ENCODE measurements at places on chromosomes 5 and 9. TPM values are rescaled to one million over a fixed set of nuclear protein-coding genes. Genes with fewer than 3 reads are reported as not detected.

- H3K4me3 ChIP-seq = no peak overlapping the region
- no peak overlapping the region for H3K27ac ChIP-seq
Measured at GRCh38 chr9:135151757-135152613, 64.5 kb downstream of the OLFM1 start.

DNA sequence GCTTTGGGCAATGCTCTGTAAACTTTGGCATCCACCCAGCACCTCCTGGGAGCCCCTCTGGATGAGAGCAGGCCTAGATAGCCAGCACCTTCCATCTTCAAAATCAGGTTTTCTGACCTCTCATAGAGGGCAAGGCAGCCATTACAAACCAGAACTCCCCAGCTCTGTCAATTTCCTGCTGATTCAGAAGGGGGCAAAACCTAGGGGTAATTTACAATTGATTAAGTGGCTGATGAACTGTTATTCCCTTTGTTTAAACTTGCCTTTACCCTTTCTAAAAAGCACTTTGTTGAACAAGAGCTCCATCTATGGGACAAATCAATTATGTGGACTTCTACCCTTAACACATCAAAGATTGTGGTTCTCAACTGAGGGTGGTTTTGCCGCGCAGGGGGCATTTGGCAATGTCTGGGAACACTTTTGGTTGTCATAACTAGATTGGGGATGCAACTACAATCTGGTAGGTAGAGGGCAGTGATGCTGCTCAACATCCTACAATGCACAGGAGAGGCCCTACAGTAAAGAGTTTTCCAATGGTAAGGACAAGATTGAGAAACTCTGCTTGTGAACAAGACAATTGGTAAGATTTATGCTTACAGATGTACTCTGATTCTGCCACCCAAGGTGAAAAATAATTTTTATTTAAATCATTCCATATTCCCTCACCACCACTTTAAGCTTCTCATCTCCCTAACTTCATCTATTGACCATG lies 184.1 kb downstream of the MARCHF11 start:
- no peaks in the 10 kb centered on the region for H3K4me1 ChIP-seq
- no peaks in the 10 kb centered on the region for H3K27me3 ChIP-seq

DNA sequence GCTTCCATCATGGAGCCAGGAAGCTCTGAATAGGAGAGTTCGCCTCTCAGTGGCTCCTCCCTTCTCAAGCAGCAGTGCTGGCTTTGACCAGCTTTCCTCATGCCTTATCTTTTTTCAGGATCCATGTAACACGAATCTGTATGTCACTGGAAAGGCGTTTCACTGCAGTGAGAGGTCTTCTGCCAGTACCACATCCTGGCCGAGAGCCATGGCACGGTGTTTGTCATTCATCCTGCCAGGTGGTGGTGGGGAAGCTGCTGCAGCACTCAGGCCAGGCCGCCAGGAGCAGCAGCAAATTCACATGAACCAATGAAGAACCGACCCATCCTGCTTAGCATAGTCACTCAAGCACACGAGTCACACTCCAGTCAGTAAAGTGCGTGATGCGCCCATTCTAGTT lies 179.0 kb downstream of the FANCC start:
- no peak overlapping the region for H3K27ac ChIP-seq
- peaks cover 5% of the 10 kb centered on the region for H3K36me3 ChIP-seq
- no peak for DNase-seq
- no peak overlapping the region for H3K4me3 ChIP-seq

- H3K27ac ChIP-seq = no peak overlapping the region
- H3K4me3 ChIP-seq = no peak overlapping the region
- DNase-seq = no peak
Measured at GRCh38 chr5:169171515-169171914, 129.4 kb downstream of the SLIT3 start.

DNA sequence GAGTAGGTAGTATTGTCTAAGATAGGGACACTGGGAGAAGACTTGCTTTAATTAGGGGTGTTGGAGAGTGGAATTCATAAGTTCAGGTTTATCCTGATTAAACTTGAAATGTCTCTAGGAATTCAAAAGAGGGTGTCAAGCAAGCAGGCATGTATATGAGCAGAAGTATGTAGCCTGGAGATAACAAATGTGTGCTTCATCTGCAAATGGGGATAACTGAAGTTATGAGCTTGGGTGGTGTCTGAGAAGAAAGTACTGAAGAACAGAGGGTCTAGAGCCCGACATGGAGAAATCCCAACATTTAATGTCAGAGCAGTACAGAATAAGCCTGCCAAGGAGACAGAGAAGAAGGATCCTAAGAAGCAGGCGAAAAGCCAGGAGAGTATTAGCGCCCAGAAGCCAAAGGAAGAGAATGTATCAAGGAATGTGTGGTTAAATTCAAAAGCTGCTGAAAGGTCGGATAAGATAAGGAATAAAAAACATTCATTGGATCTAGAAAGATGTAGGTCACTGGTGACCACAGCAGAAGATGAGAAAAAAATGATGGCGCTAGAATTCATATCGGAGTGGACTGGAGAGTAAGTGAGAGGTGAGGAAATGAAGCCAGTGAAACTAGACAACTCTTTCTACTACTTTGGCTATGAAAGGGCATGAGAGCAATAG lies 401.5 kb upstream of the PIK3R1 start:
- H3K4me3 ChIP-seq = no peak overlapping the region
- no peak overlapping the region for H3K27ac ChIP-seq
- no peaks in the 10 kb centered on the region for H3K27me3 ChIP-seq
- no peak for DNase-seq

- H3K27me3 ChIP-seq = no peaks in the 10 kb centered on the region
- H3K36me3 ChIP-seq = peaks cover 18% of the 10 kb centered on the region
- no peak for DNase-seq
- H3K4me1 ChIP-seq = no peaks in the 10 kb centered on the region
Measured at GRCh38 chr5:123351240-123351639, 72.0 kb downstream of the CEP120 start.

DNA sequence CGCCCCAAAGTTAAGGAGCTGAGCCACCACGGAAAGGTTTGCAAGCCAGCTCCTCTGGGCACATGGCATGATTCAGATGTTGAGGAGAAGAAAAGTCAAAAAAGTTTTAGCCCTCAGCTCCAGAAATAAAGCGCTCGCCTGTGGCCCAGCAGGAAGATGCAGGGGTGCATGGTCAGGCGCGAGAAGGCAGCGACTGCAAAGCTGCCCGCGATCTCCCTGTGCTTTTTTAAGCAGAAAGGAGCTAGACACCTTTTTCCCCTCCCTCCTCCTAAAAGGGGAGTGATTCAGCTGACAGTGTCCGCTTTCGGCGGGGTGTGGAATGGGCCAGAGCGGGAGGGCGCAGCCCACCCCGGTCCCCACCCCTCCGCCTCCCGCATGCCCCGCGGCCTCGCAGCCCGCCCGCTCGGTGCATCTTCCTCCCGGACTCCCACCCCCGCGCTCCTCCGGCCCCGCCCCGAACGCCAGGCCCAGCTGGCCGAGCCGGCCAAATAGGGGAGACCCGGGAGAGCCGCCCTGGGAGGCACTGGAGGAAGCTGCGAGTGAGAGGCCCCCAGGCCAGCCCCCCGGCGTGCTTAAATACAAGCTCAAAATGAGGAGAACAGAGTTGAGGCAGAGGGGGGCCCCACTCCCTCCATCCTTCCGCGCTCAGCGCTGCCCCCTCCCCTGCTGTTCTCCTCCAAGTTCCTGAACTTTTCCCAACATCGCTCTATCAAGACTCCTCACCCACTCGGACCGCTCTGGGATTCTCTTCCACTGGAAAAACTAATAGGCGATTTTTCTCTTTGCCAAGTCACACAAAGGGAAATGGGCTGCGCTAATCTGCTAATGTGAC lies at the start of gene ADAMTS12:
Gene ADAMTS12, minus strand, starts transcription at position 203 of the 832 bp plus-strand sequence. Its CDS starts 134 bp downstream, at position 69.
- no peak for DNase-seq
- peak within 1 kb of the TSS; percentile 13 for H3K4me3 ChIP-seq
- H3K36me3 ChIP-seq = no peaks in the 10 kb centered on the region

GRCh38 chr9:32843295-32843694 lies 60.0 kb downstream of the TMEM215 start:
- no peak for DNase-seq
- no peaks in the 10 kb centered on the region for H3K36me3 ChIP-seq
- no peaks in the 10 kb centered on the region for H3K4me1 ChIP-seq
- no peak overlapping the region for H3K27ac ChIP-seq
- no peak overlapping the region for H3K4me3 ChIP-seq

GRCh38 chr9:4079906-4080305 lies 220.0 kb downstream of the GLIS3 start:
- H3K27ac ChIP-seq = no peak overlapping the region
- no peaks in the 10 kb centered on the region for H3K4me1 ChIP-seq
- no peaks in the 10 kb centered on the region for H3K36me3 ChIP-seq
- H3K4me3 ChIP-seq = no peak overlapping the region
- DNase-seq = no peak

DNA sequence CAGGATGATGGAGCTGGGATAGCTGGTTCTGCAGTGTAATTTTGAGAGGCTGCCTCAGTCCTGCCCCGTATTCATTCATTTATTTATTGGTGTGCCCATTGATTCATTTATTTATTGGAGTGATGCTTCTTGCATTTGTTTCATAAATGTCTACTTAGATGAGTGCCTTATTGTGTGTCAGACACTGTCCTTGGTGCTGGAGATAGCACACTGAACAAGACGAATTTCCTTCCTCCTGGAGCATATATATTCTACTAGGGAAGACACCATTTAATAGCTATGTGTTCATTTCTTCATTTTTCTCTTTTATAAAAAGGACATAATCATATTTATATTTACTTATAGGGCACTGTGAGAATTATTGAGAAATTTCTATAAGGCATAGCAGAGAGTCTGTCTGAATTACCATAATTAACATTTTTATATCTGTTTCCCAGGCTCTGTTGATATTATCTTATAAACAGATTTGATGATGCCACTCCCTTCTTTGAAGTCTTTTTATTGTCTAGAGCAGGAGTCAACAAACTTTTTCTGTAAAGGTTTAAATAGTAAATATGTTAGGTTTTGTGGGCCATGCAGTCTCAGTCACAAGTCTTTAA lies 433.9 kb upstream of the ZNF608 start:
- H3K4me1 ChIP-seq = no peaks in the 10 kb centered on the region
- DNase-seq = no peak
- no peaks in the 10 kb centered on the region for H3K36me3 ChIP-seq
- H3K27me3 ChIP-seq = no peaks in the 10 kb centered on the region
- H3K27ac ChIP-seq = no peak overlapping the region

GRCh38 chr5:91538179-91538578 lies 155.1 kb upstream of the ARRDC3 start:
- no peak overlapping the region for H3K27ac ChIP-seq
- no peaks in the 10 kb centered on the region for H3K4me1 ChIP-seq
- DNase-seq = no peak
- H3K36me3 ChIP-seq = no peaks in the 10 kb centered on the region

DNA sequence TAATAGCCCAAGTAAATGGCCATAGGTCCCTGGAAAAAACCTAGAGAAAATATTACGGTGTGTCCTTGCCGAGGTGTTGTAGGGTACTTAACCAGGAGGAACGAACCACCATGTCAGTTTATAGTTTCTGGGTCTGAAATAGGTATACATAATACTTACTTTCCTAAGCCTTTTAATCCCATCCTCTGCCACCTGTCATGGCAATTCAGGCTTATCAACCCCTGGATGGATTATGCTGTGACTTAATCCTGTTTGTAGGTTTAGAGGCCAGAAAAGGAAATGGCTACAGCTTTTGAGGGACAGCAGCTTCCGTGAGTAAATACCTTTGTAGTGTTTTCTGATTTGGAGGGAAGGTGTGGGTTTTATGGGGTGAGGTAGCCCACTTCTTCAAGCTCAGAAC lies 89.1 kb upstream of the PTPRD start:
- H3K27ac ChIP-seq = no peak overlapping the region
- H3K36me3 ChIP-seq = no peaks in the 10 kb centered on the region
- H3K4me1 ChIP-seq = no peaks in the 10 kb centered on the region
- no peak for DNase-seq
- H3K4me3 ChIP-seq = no peak overlapping the region

GRCh38 chr5:16271851-16272250 lies 92.3 kb upstream of the MARCHF11 start:
- no peaks in the 10 kb centered on the region for H3K4me1 ChIP-seq
- H3K36me3 ChIP-seq = no peaks in the 10 kb centered on the region
- no peaks in the 10 kb centered on the region for H3K27me3 ChIP-seq
- no peak for DNase-seq
- no peak overlapping the region for H3K4me3 ChIP-seq

DNA sequence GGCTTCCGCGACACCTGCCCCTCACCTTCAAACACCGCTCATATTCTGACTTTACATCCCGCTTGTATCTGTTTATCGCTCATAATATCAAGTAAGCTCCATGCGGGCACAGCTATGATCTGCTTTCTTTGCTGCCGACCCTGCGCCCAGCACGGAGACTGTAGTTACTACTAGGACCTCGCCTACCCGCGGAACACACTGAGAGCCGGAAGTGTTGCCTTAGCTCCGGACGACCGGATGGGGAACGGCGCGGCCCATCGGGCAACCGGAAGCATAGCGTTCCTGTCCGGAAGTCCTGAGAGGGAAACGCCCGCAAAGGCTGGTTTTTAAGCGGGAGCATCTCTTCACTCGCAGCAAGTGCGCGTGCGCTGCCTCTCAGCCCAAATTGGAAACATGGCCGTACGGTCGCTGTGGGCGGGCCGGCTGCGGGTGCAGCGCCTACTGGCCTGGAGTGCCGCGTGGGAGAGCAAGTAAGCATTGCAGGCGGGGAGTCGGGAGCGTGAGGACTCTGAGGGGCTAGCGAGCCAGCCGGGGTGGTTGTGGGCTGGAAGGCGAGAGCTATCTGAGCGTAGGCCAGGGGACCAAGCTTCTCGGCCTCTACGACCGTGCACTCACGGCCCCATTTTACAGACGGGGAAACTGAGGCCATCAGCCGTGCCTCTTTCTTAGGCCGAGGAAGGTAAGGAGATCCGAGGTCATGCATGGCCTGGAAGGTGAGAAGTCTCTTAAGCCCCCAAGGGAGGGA lies at the start of gene GRPEL2:
Gene GRPEL2, plus strand, starts transcription at position 353 of the 745 bp plus-strand sequence. Its CDS starts 41 bp downstream, at position 394.
- peak; percentile 80 for DNase-seq
- H3K36me3 ChIP-seq = peaks cover 29% of the 10 kb centered on the region
- H3K4me1 ChIP-seq = peaks cover 38% of the 10 kb centered on the region

GRCh38 chr5:41683181-41683580 lies 172.8 kb upstream of the PLCXD3 start:
- no peaks in the 10 kb centered on the region for H3K4me1 ChIP-seq
- no peaks in the 10 kb centered on the region for H3K36me3 ChIP-seq
- no peak overlapping the region for H3K4me3 ChIP-seq

GRCh38 chr9:130090915-130091314 lies 37.2 kb downstream of the GPR107 start:
- H3K4me3 ChIP-seq = no peak overlapping the region
- DNase-seq = no peak
- H3K4me1 ChIP-seq = no peaks in the 10 kb centered on the region
- peaks cover 65% of the 10 kb centered on the region for H3K36me3 ChIP-seq

Gene RAB14
- polyA plus RNA-seq = 49.0 TPM

Gene TTF1
- 29.9 TPM for polyA plus RNA-seq

Gene ROPN1L
- polyA plus RNA-seq = 0.68 TPM

Gene SHLD3
- 5.6 TPM for polyA plus RNA-seq

Gene ADAMTSL2
- 0.68 TPM for polyA plus RNA-seq

Measured in thymus (tissue), 14 donors.